ENCODE measurements at places on chromosomes 3 and 15.

GRCh38 chr3:169391672-169392071 is 271.8 kb downstream of the MECOM start:
- DNase-seq: no peak

GRCh38 chr15:92882697-92883162 is 17.4 kb upstream of the CHD2 start:
- DNase-seq: no peak

DNA sequence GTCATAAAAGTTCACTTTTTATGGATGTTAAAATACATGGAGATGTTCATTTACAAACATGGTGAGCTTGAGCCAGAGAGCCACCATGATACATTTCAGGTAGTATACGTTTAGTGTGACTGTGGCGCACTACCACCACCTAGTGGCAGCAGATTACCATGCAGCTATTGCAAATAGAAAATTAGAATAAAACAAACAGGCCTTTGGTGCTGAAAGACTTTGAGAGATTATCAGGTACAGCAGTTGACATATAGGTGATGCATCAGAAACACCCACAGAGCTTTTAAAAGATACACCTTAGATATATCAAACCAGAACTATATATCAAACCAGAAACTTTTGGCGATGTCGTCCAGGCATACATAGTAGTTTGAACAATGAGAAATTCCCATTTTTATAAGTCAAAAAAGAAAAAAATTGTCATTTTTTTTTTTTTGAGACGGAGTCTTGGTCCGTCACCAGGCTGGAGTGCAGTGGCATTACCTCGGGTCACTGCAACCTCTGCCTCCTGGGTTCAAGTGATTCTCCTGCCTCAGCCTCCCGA is 42.0 kb upstream of the ICE2 start:
- peak; percentile 79 for DNase-seq

GRCh38 chr3:186529201-186529999 is 14.8 kb downstream of the CRYGS start:
- no peak for DNase-seq

- DNase-seq: no peak
Measured at GRCh38 chr3:134325706-134326105, 48.5 kb downstream of the AMOTL2 start.

GRCh38 chr15:80636675-80637074 is 58.4 kb upstream of the ABHD17C start:
- no peak for DNase-seq

- peak; percentile 90 for DNase-seq
Measured at GRCh38 chr3:150384296-150385212, 23.5 kb upstream of the TSC22D2 start.
